OCI-LY7 (cell line): ENCODE measurements at places on chromosomes 3 and 15. TPM values are rescaled to one million over a fixed set of nuclear protein-coding genes. Genes with fewer than 3 reads are reported as not detected.

The VEPH1 gene
- not detected in 2 replicates for total RNA-seq

The ANP32A gene
- 563 and 580 TPM in 2 replicates for total RNA-seq

The NCEH1 gene
- 7.8 and 8.2 TPM in 2 replicates for total RNA-seq

The HEG1 gene
- 4.9 and 6.0 TPM in 2 replicates for total RNA-seq

The RAMAC gene
- 23.4 and 24.0 TPM in 2 replicates for total RNA-seq

The STT3B gene
- 122 and 123 TPM in 2 replicates for total RNA-seq

The GP9 gene
- not detected in 2 replicates for total RNA-seq

The NANOGP8 gene
- not detected in 2 replicates for total RNA-seq

The MME gene
- 84.4 and 117 TPM in 2 replicates for total RNA-seq

The HRG gene
- total RNA-seq = not detected in 2 replicates

The MNS1 gene
- 1.8 and 2.8 TPM in 2 replicates for total RNA-seq
